NCI-H1048 (cell line): ENCODE measurements at places on chromosomes 11 and 22.

DNA sequence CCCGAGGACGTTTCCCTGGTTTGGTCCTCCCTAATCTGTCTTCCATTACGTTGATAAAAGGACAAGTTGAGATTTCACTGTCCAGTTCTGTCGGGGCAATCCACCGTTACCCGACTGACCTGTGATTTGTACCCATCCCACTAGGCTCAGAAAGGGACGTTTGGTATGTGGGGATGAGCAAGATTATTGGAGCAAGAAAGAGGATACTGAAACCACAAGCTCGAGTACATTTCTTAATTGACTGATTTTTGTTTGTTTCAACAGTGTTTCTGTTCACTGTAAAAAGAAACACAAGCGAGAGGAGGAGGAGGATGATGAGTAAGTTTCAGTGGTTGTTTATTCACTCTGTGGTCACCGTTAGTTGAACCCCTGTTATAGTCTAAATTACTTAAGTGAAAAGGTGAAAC is 969 bp downstream of the CCDC117 start:
- no peak for DNase-seq

DNA sequence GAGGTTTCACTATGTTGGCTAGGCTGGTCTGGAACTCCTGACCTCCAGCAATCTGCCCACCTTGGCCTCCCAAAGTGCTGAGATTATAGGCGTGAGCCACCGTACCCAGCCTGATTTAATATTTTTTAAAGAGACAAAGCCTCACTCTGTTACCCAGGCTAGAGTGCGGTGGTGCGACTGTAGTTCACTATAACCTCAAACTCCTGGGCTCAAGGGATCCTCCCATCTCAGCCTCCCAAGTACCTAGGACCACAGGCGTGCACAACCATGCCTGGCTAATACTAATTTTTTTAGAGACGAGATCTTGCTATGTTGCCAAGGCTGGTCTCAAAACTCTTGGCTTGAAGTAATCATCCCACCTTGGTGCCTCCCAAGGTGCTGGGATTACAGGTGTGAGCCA is 13.5 kb downstream of the GTPBP1 start:
- no peak for DNase-seq

- DNase-seq: no peak
These were observed 22.8 kb upstream of the ACR start for GRCh38 chr22:50715250-50715649.

GRCh38 chr11:69244266-69244665 is 49.7 kb upstream of the MYEOV start:
- no peak for DNase-seq

- DNase-seq: no peak
These were observed 44.5 kb downstream of the SOX6 start for GRCh38 chr11:16311831-16312230.

DNA sequence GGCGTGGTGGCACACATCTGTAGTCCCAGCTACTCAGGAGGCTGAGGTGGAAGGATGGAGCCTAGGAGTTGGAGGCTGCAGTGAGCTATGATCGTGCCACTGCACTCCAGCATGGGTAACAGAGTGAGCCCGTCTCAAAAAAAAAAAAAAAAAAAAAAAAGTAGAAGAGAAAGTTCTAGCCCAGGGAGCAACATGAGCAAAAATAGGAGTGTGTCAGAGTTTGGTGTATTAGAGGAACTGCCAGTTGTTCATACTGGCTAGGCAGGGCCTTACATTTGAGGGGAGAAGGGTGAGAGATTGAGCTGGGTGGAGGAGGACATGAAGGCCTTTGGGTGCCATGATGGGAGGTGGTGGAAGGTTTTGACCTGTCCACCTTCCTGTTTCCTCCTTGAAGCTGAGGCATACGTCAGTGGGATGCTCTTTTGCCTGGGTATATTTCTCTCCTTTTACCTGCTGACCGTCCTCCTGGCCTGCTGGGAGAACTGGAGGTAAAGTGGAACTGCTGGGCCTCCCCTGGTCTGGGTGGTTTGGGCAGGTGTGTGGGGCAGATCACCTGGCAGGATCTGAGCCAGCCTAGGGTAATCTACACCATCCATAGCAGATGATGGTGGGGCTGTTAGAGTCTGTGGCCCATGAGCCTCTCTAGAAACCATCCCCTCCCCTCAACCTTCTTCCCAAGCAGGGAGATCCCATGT is 7.3 kb downstream of the SIDT2 start:
- DNase-seq: no peak

- DNase-seq: no peak
These were observed 1113.4 kb downstream of the BRD1 start for GRCh38 chr22:48714231-48714630.

GRCh38 chr11:37313266-37313665 is 715.2 kb upstream of the RAG2 start:
- no peak for DNase-seq

- no peak for DNase-seq
These were observed 378.7 kb downstream of the NTM start for GRCh38 chr11:131749101-131749500.

- no peak for DNase-seq
These were observed 21.8 kb upstream of the TMEM86A start for GRCh38 chr11:18676803-18677202.

- no peak for DNase-seq
These were observed 629 bp downstream of the ATP5MG start for GRCh38 chr11:118401880-118402590.

- DNase-seq: no peak
These were observed 10.2 kb downstream of the MN1 start for GRCh38 chr22:27791159-27791858.

DNA sequence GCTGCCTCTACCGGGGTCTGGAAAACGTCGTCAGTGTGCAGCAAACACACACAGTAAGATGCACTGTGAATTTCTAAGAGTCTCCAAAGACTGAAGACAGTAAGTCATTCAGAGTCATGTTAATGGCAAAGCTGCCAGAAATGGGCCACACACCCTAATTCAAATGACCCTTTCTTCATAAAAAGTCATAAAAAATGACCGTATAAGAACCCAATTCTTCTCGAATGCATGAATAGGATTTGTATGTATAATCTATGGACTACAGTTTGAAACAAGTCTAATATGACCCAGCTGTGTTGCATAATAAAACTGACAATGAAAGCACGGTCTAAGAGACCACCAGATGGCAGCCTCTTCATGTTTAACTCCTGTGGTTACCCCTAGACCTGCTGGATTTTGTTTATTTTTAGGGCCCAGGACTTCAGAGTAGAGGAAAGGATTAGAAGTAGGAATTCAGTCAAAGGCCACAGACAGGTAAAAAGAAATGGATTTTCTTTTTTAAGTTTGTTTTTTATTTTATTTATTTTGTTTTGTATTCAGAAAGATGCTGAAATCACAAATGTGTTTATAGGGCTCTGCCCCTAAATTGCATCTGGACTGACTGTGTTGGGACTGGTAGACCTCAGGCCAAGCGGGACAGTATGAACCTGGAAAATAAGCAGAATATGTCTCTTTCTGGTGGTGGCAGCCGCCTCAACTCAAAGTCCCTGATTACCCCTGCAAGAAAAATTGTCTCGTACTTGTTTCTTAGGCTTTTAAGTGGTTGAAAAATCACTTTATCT is 32.1 kb upstream of the SLC5A12 start:
- DNase-seq: no peak

DNA sequence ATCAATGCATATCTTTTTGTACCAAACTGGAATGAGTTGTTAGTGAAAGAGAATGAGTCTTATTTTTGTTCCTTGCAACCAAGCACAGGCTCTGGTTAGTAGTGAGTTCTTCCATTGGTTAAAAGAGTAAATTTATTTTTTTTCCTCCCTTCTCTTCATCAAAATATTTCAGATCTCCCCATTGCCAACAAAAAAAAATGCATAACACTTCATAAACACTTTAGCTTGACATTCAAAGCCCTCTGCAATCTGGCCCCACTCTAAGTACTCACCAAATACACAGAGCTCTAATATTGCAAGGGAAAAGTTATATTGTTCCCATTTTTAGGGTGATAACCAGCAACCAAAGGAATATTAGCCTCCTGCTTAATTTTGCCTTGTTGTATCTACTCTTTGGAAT is 333.0 kb upstream of the LUZP2 start:
- no peak for DNase-seq

DNA sequence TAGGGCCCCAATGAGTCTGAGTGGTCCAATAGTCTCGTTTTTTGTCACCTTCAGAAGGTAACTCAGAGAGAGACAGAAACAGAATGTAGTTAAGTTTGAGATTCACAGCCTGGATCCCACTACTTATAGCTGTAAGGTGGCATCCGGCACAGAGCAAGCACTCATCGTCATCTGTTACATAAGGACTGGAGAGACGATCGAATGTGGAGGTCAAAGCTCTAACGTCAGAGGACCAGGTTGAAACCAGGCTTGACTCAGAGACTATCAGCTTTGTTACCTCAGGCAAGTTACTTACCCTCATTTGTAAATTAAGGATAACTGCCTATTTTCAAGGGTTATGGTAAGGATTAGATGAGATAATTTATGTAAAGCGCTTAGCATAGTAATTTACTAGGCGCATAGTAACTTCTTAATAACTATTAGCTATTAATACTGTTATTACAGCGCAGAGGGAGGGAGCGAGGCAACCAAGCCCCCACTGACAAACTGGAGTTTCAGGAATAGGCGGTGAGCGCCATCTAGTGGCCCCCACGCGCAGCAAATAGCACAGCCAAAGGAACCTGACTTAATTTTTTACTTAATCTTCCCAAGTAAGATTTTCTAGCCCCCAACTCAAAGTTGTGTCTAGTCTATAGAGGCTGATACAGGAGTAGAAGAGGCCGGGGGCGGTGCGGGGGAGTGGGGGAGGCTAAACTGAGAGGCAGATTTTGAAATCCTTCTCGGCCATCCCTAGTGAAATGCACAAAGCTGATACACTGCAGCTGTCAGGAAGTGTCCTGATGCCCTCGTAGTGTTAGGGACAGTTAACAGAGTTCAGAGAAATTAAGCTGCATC is 29.0 kb upstream of the API5 start:
- no peak for DNase-seq

GRCh38 chr11:93123351-93123898 is 74.4 kb downstream of the SLC36A4 start:
- DNase-seq: no peak

- DNase-seq: no peak
These were observed 9.5 kb downstream of the SDF2L1 start for GRCh38 chr22:21651521-21652009.

GRCh38 chr11:76810151-76810853 is 27.1 kb downstream of the TSKU start:
- DNase-seq: no peak

DNA sequence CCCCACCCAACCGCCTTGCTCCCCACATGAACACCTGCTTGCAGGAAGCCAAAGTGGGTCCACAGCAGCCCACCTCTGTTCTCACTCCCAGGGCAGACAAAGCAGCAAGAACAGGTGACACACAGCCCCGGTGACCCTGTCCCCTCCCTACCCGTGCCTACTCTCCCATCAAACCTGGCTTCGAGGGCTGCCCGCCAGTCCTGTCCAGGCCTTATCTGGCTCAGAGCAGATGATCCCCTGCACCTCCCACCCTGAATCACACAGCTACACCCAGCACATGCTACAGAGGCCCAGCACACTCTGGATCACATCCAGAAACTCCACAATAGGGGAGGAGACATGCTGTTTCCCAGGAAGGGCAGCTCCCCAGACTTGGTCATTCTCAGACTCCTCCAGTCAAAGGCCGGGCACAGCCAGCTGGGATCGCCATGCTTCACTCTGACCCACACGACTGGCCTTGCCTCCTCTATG is 6.2 kb upstream of the RGL4 start:
- DNase-seq: no peak

GRCh38 chr11:121611242-121611641 is 158.5 kb upstream of the SORL1-AS1 start:
- DNase-seq: no peak

DNA sequence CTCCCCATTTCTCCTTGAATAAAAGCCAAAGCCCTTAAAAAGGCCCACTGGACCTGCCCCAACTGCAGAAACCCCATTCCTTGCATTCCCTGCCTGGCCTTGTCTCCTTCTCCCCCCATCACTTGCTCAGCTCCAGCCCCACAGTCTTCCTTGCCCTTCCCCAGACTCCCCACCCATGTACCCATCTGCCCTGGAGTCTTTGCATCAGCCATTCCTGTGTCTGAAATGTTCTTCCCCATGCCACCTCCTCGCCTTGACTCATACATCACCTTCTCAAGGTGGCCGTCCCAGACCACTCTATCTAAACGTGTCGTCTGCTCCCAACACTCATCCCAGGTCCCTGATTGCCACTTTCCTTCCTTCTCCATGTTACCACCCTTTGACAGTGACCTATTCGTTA is 77.4 kb upstream of the SHANK2 start:
- no peak for DNase-seq
